ENCODE measurements at places on chromosomes 3 and 15.

DNA sequence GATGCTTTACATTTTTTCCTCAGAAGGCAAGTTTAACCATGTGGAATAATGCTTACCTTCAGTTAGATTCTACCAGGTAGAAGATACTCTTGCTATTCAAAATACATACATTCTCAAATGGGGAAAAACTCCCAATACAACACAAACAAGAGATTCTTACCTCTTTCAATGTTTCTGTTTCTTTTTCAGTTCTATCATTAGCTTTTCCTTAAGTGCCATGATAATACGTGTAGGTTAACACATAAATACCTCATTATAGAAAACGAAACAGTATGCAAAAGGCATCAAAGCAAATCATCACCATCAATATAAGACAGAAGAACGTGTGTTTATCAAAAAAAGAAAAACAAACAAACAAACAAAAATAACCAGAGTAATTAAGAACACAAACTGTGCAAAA, 300.7 kb upstream of the ROBO1 start:
- DNase-seq, result no peak

- peak; percentile 40 for DNase-seq
Measured at GRCh38 chr3:15428539-15428938, 1.1 kb downstream of the EAF1 start.

GRCh38 chr15:45904019-45904418, 269.2 kb downstream of the SQOR start:
- no peak for DNase-seq

- no peak for DNase-seq
Measured at GRCh38 chr3:134086616-134087015, 56.9 kb upstream of the SLCO2A1 start.

GRCh38 chr3:65927576-65927975, 111.1 kb downstream of the MAGI1 start:
- no peak for DNase-seq

DNA sequence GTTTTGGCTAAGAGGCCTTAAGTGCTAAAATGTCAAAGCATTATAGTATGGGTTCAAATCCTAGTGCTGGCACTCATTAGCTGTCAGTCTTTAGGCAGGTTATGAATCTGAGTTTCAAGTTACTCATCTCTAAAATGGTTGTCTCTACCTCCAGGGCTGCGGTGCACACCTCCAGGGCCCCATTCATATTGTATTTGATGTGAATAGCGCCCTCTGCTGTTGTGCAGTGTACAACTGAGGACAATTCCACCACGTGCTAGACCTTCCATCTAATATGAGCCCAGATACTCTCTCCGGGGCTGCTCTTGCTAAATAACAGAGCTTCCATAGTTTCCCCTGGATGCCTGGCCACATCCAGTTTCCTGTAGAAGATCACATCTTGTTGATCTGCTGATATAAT, 54.3 kb downstream of the OXNAD1 start:
- no peak for DNase-seq

GRCh38 chr3:127800508-127800907, 21.8 kb downstream of the MGLL start:
- DNase-seq, result peak; percentile 46

DNA sequence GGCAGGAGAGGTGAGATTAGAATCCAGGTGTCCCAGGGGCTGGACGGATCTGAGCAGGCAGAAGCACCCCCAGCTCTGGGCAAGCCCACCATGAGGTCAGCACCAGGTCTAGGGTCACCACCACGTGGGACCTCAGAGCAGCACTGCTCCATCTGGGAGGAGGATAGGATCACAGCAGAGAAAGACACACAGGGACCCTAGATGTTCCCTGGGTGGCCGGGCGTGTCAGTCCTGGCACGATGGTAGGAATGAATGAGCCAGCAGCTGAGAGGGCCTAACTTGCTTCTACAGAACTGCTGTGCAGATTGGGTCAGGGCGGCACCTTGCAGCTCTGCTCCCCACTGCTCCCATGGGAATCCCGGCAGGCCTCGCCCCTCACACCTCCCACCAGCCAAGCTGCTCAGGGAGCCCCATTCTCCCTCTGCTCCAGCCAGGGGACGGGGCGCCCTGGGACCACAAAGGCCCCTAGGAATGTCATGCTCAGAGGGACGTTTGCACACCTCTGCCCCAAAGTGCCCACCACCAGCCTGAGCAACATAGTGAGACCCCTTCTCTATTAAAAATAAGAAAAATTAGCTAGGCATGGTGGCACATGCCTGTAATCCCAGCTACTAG, 66.3 kb downstream of the ZNF445 start:
- no peak for DNase-seq

DNA sequence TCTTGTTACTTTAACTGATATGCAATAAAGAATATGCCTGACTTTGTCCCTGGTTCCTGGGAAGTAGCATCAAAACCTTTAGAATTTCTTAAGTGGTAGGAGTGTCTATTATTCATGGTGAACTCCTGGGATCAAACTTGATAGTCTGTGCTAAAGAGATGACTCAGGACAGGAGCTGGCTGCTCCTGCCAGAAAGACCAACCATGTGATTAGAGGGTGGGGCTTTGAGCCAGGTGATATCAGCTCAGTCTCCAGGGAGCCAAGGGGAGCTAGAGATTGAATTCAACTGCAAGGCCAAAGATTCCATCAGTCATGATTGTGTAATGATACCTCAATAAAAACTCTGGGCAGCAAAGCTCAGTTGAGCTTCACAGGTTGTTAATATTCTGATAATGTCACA, 20.6 kb upstream of the TMC3 start:
- no peak for DNase-seq

GRCh38 chr15:83612898-83613635, 40.9 kb upstream of the ADAMTSL3 start:
- DNase-seq, result no peak

GRCh38 chr15:74664028-74664616, 31.7 kb downstream of the EDC3 start:
- DNase-seq, result no peak

GRCh38 chr15:70762469-70763119, 764 bp downstream of the UACA start:
- DNase-seq, result peak; percentile 76

GRCh38 chr15:38563723-38564519, 693 bp downstream of the RASGRP1 start:
- DNase-seq, result peak; percentile 30

GRCh38 chr3:11185564-11186317, 31.4 kb downstream of the HRH1 start:
- peak; percentile 96 for DNase-seq

DNA sequence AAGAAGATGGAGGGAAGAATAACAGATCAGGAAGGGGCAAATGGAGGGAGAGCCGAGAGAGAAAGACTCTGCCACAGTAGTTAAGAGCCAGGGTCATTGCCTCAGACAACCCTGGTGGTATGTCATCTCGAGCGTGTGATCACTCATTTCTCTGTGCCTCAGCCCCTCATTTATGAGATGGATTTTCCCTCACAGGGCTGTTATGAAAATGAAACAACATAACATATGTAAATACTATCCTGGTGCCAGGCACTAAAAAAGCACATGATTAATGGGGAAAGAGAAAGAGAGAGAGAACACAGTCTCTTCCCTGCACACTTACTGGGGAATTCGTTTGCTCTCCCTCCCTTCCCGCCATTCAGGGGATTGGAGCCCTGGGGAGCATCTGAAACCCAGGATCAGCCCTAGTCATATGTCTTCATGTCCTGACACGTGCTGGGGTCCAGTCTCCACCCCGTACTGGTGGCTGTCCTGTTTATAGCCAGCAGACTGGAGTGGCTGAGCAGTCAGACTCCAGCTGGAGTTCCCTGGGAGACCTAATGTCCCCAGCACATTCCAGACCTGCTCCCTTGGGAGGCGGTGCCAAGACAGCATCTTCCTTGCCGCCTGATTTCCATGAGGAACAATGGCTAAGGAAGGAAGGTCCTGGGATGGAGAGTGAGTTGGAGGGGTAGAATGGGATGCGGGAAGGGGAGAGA, 14.7 kb upstream of the AMOTL2 start:
- DNase-seq, result no peak

- no peak for DNase-seq
Measured at GRCh38 chr15:55715355-55716076, 27.4 kb downstream of the PRTG start.

DNA sequence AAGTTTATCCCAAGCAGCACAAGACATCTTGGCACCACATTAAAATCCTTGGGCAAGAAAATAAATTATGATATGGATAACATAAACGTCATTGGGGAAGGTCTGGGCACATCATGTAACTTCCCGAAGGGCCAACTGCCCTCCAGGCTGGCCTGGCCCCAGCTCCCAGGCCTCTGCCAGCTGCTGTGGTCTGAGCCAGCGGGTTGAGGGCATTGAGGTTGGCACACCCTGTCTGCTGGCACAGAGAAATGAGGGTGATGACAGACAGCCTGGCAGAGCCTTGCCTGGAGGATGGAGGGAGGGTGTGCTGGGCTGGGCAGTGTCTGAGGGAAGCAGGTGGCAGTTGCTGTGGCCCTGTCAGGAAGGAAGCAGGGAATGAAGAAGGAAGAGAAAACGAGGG, 3.3 kb upstream of the RBSN start:
- DNase-seq, result no peak

- peak; percentile 92 for DNase-seq
Measured at GRCh38 chr15:59296181-59296617, 76.5 kb downstream of the MYO1E start.

GRCh38 chr3:121976727-121977126, 45.3 kb downstream of the ILDR1 start:
- no peak for DNase-seq

- no peak for DNase-seq
Measured at GRCh38 chr3:178778589-178778988, 242.4 kb downstream of the KCNMB2 start.

DNA sequence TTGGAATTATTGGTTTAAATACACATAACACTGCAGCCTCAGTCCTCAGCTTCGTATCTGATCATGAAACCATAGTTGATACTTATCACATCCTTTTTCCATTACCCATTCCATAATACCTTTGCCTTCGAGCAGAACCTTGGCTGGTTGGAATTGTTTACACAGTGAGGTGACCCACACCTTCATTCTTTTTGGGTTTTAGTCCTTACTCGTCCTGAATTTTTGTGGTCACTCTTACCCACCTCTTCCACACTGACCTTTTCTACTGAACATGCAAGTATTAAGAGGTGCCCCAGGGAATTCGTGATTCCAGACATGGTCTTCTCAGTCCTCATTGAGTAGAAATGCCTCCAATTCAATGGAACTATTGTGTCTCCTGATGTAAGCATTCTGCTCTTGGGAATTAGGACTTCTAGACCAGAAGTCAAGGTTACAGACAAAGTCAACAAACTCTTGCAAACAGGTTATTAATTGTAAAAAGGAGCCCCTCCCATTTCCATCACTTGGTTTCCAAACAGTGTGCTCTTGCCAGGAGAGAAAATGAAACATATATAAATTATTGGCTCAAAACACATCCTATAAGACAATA, 37.7 kb downstream of the SCN11A start:
- DNase-seq, result no peak

DNA sequence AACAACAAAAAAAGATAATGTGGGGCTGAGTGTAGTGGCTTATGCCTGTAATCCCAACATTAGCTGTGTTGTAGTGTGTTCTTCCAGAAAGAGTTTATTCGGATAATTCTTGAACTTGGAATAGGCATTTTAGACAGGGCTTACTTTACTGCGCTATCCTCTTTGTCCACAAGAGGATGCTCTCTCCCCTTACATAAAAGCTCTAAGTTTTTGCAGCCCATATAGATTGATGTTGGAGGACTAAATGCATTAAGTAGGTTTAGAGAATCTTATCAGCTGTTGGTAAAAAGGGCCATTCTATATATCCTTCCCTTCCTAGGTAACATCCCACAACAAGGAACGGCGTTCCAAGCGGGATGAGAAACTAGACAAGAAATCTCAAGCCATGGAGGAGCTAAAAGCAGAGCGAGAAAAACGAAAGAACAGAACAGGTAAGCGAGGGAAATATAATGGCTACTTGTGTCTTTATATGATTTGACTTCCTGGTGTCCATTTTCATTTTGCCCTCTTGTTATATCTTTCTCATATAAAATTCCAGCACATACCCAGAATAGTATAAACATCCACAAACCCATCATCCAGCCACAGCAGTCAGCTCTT, 27.8 kb upstream of the ITPKA start:
- DNase-seq, result peak; percentile 54

DNA sequence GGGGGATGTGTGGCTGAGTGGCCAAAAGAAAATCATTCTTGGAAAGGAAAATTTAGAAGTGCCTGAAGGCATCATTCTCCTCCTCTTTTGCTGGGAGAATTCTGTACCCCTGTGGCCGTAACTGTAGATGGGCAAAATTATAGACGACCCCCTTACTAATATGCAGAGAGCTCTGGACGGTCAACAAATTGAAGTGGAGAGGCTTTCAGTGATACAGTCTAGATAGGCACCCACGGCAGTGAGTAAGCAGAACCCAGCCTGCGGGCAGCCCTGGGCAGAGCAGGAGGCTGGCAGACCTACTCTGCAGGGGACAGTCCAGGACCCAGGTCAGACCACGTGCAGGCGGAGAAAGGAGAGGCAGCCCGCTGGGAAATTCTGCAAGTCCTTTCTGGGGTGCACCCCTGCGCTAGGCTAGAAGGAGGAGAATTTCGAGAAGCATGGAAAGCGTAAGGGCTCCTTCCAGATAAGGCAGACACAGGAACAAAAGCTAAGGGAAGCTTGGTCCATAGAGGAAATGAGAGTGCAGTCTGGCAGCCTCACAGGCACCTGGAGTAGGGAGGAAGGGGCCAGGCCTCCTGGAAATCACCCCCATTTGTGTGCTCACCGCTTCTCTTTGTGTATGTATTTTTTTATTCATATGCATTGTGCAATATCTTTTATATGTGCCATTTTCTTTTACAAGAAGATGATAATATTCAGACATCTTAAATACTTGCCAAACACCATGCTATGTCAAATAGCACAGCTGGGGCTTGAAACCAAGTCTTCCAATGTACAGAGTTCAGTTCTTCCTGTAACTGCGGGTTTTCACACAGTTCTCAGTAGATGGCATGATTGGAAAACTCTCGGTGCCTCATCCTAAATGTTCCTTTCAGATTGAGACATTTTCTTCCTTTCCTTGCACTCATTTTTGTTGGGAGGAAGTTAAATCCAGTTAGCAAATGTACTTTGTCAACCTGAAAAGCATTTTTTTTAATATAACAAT, 40.2 kb downstream of the LRRK1 start:
- no peak for DNase-seq

DNA sequence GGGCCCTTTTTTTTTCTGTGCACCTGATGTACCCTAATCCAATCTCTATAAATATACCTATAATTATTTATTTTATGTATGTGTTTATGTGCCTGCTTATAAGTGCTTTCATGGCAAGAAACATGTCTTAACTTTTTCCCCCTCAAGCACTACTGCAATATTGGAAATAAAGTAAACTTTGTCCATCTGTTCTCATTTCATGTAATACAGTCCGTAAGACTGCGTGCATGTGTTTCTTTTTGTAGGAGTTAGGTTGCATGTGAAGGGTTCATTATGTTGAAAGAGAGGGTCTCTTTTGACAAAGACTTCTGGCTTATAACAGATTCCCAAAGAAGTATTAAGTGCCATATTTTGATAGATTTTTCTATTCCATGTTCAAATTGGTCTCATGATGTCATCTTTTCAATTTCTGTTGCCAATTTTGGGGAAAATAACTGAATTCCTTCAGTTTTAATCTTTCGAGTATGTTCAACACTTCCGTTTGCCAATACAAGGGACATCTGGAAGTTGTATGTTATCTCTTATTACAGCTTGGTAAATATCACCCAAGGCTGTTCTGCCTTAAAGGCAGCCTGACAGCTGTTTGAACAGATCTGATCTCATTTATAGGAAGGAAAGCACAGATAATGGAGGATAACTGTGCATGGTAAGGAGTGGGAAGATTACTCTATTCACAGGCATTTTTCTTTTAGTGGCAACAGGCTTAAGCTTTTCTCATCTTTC, 273.1 kb upstream of the SGO1 start:
- DNase-seq, result no peak

- no peak for DNase-seq
Measured at GRCh38 chr3:64505419-64505818, 182.4 kb downstream of the ADAMTS9 start.

- DNase-seq, result no peak
Measured at GRCh38 chr3:144893980-144894379, 922.4 kb downstream of the DIPK2A start.
